Glomerular endothelial cell (primary cell): ENCODE measurements at places on chromosomes 12 and 14.
A peak's percentile ranks its signal among the peaks of the same experiment; 100 is the strongest.

DNA sequence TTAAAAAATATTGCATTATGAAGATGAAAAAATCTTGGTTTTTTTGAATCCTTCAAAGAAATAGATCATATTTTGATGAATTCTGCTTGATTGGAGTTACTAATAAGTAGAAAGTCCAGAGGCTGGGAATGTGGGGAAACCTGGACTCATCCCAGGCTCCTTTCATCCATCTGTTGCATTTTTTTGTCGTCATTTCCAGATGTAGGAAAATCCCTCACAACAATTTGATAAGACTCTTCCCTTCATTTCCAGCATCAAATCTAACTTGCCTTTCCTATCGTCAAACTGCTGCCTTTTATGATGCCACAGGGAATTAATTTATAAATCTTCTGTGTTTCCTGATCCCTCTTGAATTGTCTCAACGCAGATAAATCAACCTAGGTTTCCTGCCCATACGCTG, 211.6 kb downstream of the FBXL14 start:
- DNase-seq, result no peak

DNA sequence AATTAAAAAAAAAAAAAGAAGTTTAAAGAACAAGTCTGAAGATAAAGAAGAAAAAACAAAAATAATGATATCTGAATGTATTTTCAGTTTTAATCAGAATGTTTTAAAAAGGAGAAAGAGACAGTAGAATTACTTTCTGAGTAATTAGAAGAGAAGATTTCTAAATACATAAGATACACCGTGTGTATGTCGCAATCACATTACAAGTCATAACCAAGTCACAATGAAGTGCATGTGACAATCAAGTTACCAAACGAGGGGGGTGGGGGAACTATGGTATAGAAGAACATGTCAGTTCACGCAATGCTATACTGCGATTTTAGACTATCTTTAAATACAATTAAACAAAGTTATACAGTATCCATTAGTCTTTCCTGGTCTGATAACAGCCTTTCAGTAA, 1464.1 kb upstream of the FLRT2 start:
- DNase-seq, result no peak

DNA sequence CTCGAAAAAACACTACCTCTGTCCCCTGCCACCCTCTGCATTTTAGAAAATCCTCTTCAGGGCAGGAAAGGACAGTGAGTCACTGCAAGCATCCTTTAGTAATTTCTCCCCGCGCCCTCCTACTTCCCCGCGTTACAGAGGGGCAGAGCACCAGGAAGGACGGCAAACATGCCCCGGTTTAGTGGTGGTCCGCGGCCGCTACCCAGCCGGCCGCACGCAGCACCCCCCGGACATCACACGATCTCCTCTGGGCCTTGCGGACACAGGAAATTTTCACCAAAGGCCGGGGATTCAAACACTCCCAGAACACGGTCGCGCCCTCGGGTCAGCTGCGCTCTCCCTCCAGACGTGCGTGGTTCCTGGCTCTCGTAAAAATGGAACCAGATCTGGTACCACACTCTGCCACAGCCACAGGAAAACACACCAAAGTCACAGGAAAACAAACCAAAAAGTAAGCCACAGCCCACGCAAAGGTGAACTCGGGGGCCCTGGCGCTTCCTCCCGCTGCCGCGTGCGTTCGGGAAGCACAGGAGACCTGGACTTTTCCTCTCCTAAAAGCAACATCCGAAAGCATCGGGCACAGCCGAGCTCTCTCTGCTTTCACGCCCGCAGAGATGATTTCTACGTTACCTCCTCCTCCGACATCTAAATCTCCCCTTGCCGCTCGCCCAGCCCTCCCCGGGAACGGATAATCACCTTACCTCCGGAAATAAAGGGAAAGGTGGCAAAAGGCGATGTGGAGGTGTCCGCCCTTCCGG, 839 bp downstream of the SLC38A1 start:
- DNase-seq, result no peak

GRCh38 chr12:108896817-108897216, 16.9 kb downstream of the DAO start:
- DNase-seq, result no peak

- no peak for DNase-seq
These were observed 29.0 kb downstream of the ADGRD1 start for GRCh38 chr12:130982565-130983225.

DNA sequence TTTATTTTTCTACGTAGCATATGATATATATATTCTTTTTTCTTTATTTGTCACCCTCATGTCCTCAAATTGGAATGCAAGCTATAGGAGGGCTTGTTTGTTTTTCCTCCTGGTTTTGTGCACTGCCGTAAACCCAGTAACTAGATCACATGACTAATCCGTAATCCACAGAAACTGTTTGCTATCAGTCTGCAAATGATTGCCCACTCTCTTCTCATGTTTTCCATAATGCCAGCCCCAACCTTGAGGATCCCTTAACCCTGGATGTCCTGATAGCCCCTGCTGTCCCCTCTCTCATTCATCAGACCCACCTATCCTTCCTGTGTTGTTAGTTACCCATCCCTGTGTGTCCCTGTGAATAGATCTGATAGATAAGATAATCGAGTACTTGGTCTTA, 94.0 kb downstream of the TSPAN9 start:
- DNase-seq, result no peak

DNA sequence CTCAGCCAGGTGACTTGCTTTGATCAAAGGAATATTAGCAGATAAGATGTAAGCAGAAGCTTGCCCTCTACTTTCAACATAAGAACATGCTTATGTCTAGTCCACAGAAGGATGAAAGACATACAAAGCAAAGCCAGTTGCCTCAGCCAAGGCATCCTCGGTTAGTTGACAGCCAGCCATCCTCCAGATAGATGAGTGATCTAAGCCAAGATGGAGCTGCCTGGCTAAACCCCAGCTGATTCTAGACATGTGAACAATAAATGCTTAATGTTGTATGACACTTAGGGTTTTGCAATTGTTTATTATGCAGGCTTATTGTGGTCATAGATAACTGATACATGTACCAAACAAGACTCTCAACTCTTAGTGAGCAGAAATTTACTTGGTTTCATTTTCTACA, 157.6 kb upstream of the TMTC2 start:
- DNase-seq, result no peak

- no peak for DNase-seq
These were observed 16.2 kb downstream of the CCDC62 start for GRCh38 chr12:122790393-122791075.

DNA sequence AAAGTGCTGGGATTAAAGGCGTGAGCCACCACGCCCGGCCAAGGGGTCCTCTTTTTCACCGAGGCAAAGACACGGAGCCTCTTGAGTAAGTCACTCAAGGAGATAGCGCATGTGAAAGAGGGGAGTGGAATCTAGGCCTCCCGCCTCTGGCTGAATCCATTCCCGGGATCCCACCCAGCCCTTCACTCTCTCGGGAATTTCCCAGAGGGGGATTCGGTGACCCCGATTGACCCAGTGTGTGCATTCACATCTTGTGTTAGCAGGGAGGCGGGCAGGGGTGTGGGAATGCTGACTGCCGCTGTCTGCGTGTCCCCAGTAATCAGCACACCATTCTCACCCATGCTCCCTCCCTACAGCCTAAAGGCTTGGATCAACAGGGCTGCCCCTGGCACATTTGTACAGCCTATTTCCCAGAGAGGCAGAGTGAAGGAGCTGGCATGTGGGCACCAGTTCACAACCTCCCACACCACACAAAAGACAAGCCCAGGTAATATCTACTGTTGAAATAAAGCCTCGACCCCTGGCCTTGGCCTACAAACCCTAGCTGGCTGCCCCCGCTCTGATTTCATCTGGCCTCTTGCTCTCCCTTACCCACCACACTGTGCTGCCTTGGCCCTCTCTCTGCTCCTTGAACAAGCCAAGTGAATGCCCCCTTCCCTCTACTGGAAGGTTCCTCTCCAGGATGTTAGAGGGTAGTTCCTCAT, 1.3 kb upstream of the LTBP2 start:
- no peak for DNase-seq

- DNase-seq, result no peak
These were observed 118.9 kb upstream of the PLEKHG7 start for GRCh38 chr12:92583910-92584309.

- DNase-seq, result no peak
These were observed 213.4 kb downstream of the CCER1 start for GRCh38 chr12:90741611-90742010.

GRCh38 chr12:18071336-18071735, 18.7 kb downstream of the RERGL start:
- no peak for DNase-seq

- DNase-seq, result no peak
These were observed 106.9 kb upstream of the KRAS start for GRCh38 chr12:25357595-25357994.

DNA sequence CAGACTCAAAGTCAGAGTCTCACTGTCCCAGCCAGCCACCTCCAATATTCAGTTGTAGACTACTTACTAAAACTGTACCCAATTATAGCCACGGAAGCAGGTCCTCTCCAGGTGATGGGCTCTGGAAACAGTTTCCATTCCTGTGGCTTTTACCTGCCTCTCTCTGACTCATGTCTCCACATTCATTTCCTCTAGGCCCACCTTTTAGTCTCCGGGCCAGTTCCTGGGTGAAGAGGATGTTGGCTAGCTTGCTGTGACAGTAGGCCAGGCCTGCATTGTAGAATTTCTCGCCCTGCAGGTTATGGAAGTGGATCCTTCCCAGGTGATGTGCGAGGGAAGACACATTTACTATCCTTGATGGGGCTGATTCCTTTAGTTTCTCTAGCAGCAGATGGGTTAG, 5.6 kb downstream of the RDH11 start:
- DNase-seq, result no peak

GRCh38 chr14:94001501-94002396, 4.6 kb downstream of the CCDC197 start:
- DNase-seq, result peak; percentile 18

DNA sequence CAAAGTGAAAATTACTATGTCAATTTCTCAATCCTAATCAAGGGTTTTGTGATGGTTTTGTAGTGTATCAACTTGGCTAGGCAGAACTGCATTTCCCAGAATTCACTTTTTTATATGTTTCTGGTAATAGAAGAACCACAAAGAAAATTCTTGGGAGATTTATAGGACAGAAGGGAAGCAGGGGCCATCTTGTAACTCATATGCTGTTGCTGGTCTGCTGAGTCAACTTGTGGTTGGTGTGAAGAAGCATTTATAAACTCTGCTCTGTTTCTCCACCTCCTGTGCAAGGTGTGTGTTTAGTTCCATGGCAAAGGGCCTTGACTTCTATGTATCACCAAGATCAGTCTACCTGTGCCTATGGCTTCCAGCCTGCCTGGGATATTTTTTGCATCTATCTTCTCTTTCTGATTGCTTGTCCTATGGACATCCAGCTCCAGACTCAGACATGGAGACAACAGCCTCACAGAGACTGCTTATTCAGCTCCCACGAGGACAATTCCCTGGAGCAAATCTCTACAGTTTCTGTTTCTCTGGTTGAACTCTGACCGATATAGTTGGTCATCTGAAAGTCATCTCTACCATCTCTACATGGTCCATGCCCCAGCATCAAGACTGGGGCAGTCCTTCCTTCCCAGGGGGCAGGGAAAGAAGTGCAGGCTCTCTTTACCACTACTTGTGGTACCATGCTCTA, 364.3 kb upstream of the DDHD1 start:
- no peak for DNase-seq

DNA sequence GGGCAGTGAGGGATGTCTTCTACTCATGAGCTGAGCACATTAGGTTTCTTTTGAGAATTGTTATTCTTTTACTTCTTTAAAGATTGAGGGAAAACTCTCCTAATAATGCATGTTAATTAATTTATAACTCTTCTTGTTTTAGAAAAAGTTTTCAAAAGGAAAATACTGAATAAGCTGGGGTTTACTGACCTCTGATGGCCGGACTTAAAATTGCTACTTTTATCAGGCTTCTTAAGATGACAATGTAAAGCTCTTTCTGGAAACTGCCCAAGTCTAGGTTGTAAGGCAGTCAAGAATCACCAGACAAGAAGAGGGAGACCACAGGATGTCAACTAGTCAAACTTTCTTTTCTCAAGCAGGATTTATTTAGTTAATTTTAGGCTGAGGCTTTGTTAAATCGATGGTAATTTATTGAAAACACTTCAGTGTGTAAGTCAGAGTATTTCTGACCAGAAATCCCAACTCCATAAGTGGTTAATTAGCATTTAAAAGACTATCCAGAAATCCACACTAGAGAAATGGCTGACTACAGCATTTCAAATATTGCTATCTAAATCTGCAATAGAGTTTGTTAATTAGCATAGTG, 82.1 kb downstream of the AVPR1A start:
- DNase-seq, result no peak

DNA sequence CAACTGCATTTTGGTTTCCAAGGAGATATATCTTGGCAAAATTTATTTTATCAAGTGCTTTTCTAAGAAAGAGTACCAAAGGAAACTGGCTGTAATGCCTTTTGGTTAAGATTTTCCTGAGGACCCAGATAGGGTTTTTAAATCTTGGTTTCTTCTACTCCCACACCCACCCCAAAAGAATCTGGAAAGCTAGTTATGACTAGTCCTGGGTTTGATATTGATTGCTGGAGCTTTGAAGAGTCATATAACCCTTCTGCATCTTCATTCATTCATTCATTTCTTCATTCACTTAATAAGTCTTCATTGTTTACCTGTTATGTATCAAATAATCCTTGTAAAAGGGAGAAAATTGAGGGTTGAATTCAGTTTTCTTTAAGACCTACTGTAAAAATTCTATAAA, 425.2 kb downstream of the PCNX1 start:
- no peak for DNase-seq

- DNase-seq, result no peak
These were observed 88.8 kb downstream of the ANO6 start for GRCh38 chr12:45304514-45305178.

GRCh38 chr12:94208622-94208966, 60.2 kb downstream of the PLXNC1 start:
- DNase-seq, result no peak
